ENCODE measurements at places on chromosomes 7 and 10.

- DNase-seq = no peak
These were observed 663.5 kb downstream of the SORCS1 start for GRCh38 chr10:106500925-106501525.

- DNase-seq = no peak
These were observed 88.9 kb downstream of the FAM13C start for GRCh38 chr10:59273445-59273844.

GRCh38 chr7:26944501-26945358 is 80.3 kb upstream of the SKAP2 start:
- DNase-seq = no peak

- DNase-seq = no peak
These were observed 194.8 kb downstream of the ABCA13 start for GRCh38 chr7:48366096-48366495.

DNA sequence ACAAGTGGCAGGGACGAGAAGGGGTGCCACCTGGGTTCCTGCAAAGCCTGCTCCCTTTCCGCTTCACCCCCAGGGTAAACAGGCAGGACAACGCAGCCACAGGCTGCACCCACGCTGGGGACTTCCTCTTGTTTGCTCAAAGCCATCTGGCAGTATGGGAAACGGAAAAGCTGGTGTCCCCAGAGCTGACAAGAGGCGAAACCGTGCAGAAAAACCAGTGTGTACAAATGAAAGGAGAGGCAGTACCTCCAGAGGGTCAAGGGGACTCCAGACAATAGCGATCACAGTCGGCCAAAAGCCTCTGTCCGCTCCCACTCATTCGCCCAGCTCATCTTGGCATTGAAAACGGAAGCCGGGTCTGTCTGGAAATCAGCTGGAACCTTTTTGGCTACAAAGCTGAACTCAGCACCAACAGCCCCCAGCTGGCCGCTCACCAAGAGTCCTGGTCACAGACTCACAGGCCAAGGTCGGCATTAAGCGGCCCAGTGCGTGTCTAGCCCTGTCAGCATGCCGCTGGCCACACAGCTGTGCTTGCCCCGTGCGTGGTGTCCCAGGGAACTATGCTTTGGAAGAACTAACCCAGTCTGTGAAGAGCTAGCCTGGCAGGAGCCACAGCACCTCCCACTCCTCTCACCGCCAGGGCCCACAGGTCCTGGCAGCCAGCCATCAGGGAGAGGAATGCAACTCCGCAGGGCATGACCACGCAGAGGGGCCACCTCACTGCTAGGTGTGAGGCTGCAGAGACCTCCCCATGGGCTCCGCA is 10.4 kb downstream of the TNS3 start:
- DNase-seq = no peak

- DNase-seq = no peak
These were observed 82.6 kb downstream of the KCNMA1 start for GRCh38 chr10:77554996-77555397.
